SK-N-SH (cell line): ENCODE measurements at places on chromosomes 12 and 14. TPM values are rescaled to one million over a fixed set of nuclear protein-coding genes. Genes with fewer than 3 reads are reported as not detected.

Gene GARIN6
- polyA plus RNA-seq = not detected in 2 replicates

Gene MYO1H
- polyA plus RNA-seq = not detected in 2 replicates

Gene DBX2
- polyA plus RNA-seq = not detected in 2 replicates

Gene TPH2
- polyA plus RNA-seq = not detected in 2 replicates

Gene IFNG-AS1
- polyA plus RNA-seq = not detected in 2 replicates

Gene LMNTD1
- 0.20 and 0.32 TPM in 2 replicates for polyA plus RNA-seq

Gene RNF10
- polyA plus RNA-seq = 118 and 122 TPM in 2 replicates

Gene CD27
- not detected in 2 replicates for polyA plus RNA-seq

Gene CDKL1
- polyA plus RNA-seq = 1.7 and 2.5 TPM in 2 replicates

Gene CIT
- 5.7 and 7.7 TPM in 2 replicates for polyA plus RNA-seq

Gene SMIM41
- polyA plus RNA-seq = not detected in 2 replicates

Gene AQP6
- polyA plus RNA-seq = 0.10 and 0.21 TPM in 2 replicates

Gene GAS2L3
- 1.6 TPM in 2 replicates for polyA plus RNA-seq

Gene DPF3
- polyA plus RNA-seq = 2.8 and 4.1 TPM in 2 replicates

Gene SLC4A8
- 3.6 and 5.2 TPM in 2 replicates for polyA plus RNA-seq

Gene GZMB
- polyA plus RNA-seq = not detected in 2 replicates

Gene KRT6B
- polyA plus RNA-seq = not detected in 2 replicates

Gene WNT1
- not detected in 2 replicates for polyA plus RNA-seq

Gene IGFBP6
- 290 and 570 TPM in 2 replicates for polyA plus RNA-seq

DNA sequence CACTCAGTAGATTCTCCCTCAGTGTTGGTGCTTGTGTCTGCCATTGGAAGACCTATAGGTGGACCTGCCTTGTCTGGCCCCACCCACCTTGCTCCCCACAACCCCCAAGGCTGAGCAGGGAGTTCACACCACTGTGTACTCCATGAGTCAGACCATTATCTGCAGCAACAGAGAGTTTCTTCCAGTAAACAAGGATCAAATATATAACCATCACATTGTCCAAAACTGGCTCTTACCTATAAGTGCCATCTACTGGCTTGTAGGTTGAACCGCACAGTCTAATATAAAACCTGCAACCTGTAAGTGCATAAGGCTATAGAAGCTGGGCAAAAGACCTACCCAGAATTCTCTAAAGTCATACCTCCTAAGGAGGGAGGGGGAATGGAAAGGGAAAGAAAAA is 7.9 kb downstream of the TAS2R13 start:
- no peak for DNase-seq

DNA sequence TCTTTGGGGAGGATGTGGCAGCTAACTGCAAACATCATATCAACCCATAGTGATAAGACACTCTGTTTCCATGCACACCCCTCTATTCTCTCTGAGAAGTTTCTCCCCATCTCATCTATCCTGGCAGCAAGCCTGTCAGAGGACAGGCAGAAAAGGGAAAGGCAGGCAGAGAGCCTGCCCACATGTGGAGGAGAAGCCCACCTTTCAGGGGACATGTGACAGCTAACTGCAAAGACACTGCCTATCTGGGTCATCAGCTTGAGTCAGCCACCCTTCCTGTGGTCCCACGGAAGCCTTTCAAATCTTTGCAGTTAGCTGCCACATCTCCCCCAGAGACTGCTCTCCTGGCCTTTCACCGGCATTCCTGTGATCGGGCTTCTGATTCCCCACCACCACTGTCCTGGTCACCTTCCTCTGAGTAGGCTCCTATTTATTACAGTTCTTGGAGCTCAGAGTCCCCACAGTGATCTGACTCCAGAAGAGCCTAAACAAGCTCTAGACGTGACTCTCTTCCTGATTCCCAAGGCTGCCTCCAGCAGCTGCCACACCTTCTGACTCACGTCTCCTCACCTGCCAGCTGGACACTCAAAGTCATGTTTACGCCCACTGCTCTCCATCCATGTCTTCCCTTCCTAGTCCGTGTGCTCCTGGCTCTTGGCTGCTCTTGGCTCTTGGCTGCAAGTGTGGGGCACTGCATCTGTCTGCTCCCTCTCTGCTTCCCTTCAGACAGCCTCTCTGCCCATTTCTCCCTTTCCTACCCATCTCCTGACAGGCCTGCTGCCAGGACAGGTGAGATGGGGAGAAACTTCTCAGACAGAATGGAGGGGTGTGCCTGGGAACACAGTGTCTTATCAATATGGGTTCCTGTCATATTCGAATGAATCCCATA is 7.5 kb upstream of the KRT1 start:
- no peak for DNase-seq

- DNase-seq = no peak
Measured at GRCh38 chr14:74491956-74492775, 939 bp downstream of the NPC2 start.

DNA sequence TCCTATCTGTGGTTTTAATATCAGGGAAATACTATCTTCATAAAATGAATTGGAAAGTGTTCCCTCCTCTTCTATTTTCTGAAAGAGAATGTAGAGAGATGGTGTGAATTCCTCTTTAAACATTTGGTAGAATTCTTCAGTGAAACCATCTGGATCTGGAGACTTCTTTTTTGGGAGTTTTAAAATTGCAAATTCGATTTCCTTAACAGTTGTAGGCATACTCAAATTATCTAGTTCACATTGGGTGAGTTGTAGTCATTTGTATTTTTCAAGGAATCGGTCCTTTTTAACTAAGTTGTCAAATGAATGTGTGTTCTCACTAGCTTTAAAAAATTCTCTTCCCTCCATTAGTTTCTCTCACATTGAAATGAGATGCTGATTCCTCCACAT is 75.4 kb upstream of the CHST11 start:
- DNase-seq = no peak

- DNase-seq = no peak
Measured at GRCh38 chr12:112169161-112169872, 44.0 kb downstream of the TRAFD1 start.

- no peak for DNase-seq
Measured at GRCh38 chr12:22100958-22101748, 55.1 kb downstream of the CMAS start.

DNA sequence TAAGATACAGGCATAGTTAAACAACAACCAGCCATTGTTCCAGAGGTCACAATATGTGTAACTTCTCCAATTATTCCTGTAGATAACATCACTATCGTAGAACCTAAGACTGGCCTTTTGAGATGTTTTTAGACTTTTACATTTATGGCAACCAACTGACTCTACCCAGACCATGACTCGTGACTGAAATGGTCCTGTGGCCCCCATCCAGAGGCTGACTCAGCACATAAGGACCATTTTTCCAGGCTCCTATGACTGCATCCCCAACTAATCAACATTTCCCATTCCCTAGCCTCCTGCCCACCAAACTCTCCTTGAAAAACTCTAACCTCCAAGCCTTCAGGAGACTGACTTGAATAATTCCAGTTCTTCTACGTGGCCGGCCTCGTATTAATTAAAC is 52.6 kb upstream of the NID2 start:
- DNase-seq = no peak

- DNase-seq = no peak
Measured at GRCh38 chr14:91509878-91510170, 286 bp downstream of the PPP4R3A start.

DNA sequence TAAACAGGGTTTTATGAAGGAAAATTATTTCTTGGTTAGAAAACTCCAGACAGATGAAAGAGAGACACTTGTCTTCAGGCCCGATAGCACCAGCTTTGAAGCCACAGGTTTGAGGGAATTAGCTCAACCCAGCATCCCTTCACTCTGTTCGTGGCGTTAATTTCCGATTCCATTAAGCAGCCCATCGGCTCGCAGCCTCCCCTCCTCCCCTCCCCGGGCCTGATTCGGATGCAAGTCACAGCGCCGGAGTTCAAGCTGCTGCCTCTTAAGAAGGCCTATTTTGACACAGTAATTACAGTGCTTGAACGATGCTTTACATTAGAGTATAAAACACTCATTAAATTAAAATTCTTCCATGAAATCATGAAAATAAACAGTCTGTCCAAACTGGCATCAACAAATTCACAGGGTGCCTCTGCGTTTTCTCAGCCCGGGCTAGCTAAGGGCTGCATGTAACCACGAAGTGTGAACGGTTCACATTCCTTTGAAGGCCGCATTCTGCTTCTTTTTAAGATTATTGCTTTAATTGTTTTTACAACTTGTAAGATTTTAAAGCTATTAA is 145.8 kb downstream of the DICER1 start:
- DNase-seq = no peak

DNA sequence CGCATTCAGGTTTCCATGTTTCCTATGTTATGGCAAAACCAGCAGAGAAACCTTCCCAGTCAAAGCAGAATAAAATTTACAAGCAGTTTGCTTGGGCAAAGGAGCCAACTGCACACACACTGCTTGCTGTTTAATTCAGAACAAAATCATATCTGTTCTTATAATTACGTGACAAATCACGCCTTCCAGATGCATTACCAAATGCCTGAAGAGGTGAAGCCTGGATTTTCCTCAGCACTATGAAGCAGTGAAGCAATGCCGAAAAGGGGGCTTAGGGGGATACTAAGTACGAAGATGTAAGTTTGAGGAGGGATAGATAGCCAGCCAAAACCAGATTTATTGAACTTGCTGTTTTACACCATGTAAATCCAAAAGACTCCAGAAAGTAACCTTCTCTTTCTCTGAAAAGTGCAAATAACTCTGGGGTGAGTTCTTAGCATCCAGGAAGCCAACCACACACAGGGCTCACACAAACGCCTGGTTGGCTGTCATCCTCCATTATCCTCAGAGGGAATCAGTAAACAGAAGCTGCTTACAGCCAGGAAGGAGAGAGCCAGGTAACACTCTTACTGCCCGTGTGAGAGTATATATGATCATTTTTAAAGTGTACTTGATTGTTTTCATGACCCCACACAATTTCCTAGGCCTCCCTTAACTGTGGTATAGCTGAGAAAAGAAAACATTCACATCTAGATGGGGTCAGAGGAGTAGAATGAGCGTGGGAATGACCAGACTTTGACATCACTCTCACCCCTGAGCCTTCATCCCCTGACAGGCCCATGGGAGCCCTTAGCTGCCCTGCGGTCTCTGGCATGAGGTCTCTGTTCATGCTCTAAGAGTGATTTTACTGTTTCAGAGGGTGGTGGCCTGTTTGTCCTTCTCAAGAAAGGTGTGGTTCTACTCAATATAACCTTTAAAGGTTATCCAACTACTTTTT is 442.5 kb downstream of the EGLN3 start:
- DNase-seq = no peak

DNA sequence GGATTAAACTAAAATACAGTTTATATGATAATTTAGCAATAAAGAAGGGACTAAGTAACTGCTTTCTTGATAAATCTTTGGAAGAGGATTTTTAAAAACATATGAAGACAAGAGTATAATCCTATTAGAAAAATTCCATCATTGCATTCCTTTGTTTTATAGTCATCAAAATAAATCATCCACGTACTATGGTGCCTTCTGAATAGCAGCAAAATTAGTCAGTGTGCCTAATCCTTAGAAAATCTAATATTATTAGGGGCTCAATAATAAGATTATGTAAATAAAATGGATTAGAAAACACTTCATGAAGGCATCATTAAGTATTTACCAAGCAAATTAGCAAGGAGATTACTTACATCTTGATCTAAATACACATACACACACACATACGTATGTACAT is 102.1 kb downstream of the KCNH5 start:
- no peak for DNase-seq

DNA sequence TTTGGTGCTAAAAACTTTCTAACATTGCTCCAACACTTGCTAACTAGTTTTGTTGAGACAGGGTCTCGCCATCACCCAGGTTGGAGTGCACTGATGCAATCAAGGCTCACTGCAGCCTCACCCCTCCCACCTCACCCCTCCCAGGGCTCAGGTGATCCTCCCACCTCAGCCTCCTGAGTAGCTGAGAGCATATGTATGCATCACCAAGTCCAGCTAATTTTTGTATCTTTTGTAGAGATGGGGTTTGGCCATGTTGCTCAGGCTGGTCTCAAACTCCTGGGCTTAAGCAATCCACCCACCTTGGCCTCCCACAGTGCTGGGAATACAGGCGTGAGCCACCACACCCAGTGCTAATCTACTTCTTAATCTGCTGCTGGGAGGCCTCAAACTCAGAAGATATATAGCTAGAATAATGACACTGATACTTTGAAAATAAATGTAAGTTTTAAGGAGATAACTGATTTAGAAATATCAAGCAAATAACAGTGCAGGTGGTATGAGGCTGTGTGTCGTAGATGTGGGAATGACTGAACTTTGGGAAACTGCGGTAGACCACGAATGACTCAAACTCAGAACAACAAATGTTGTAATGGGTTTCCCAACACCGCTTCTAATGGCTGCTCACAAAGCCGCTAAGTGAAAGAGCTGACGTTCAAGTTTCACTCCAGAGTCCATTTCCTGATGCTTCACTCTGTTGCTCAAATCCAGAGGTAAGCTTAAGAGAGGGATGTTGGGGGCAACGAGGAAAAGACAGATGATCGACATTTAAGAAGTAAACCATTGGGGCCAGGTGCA is 10.0 kb downstream of the TMCC3 start:
- no peak for DNase-seq

DNA sequence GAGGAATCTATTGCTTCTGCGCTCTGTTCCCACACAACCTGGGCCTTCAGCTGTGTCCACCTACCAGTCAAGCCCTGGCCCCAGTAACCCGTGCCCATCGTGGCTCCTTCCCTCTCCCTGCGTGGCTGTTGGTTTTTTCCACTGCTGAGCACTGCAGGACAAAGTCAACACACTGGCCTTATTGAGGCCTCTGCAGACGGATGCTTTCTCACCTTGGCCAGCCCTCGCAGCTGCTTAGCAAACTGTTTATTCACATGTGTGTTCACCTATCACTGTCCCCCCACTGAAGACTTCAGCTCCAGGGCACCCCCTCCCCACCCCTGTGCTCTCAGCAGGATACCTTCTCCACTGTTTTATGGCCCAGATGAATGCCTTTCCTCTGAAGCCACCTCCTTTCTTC is 12.8 kb upstream of the GPX2 start:
- DNase-seq = no peak

- DNase-seq = no peak
Measured at GRCh38 chr12:62106547-62107185, 153.5 kb upstream of the USP15 start.

DNA sequence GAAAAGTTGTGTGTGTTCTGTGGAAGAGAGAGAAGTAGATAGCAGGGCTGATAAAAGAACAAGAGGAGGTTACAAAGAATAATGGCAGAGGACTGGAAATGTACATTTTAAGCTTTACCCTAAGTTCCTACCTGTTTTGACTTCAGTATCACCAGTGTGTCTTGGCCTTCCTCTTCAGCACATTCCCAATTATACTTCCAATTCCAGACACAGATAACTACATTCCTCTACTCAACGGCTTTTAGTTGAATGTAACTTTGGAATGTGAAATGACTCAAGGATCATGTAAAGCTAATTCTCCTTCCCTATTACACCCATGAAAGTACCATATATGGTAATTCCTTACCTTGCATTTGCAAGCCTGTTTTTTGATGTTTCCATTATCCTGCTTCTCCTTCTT is 5.0 kb downstream of the MGST1 start:
- no peak for DNase-seq

GRCh38 chr14:22084393-22085281 is 411.0 kb upstream of the OR4E1 start:
- peak; percentile 27 for DNase-seq

GRCh38 chr14:73461478-73462047 is 3.2 kb upstream of the NUMB start:
- DNase-seq = no peak
